Stimulated activated CD4-positive, alpha-beta T cell treated with anti-CD3 and anti-CD28 coated beads, TNF-alpha, amount 100 ng/mL, for 4 hours (primary cell): ENCODE measurements at places on chromosomes 1 and 21.

- DNase-seq = no peak
Observed at GRCh38 chr1:153251988-153252387, 7.5 kb upstream of the LORICRIN start.

- DNase-seq = no peak
Observed at GRCh38 chr1:225469051-225469450, 41.2 kb upstream of the LBR start.

DNA sequence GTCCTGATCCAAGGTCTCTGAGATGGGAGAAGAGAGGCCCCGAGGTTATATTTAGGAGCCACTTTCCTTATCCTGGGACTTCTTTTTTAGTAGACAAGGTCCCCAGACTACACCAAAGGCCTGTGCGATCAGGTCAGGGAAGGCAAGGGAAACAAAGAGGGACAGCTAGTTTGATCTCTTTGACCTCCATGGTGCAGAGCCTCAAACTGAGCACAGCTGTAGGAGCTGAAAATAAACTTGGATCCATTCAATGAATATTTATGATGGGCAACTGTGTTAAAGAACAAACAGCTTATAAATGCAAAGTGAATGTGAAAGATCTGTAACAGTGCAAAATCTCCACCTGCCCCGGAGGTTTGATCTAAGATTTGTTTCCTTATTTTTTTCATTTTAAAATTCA is 256.6 kb downstream of the DYRK1A start:
- no peak for DNase-seq

DNA sequence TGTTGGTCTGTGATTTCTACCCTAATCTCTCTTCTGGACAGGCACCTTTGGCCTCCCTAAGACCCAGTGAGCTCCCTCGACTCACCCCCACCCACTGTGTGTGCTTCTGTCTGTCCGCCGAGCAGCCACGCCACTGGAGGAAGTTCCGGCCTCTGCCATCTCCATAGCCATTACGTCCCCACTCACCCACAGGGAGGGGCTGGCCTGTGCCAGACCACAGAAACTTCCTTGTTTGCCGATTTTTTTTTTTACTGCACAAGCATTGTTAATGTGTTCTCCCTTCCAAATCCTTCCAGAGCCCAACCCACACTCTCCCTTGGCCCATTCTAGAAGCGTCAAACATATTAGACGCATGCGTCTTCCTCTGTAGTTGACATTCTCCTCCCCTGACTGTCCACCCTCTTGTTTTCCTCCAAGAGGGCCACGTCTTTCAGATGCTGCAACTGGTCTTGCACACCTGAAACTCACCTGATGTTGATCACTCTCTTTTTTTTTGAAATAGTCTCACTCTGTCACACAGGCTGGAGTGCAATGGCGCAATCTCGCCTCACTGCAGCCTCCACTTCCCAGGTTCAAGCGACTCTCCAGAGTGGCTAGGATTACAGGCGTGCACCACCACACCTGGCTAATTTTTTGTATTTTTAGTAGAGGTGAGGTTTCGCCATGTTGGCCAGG is 72.3 kb downstream of the EVA1C start:
- no peak for DNase-seq

DNA sequence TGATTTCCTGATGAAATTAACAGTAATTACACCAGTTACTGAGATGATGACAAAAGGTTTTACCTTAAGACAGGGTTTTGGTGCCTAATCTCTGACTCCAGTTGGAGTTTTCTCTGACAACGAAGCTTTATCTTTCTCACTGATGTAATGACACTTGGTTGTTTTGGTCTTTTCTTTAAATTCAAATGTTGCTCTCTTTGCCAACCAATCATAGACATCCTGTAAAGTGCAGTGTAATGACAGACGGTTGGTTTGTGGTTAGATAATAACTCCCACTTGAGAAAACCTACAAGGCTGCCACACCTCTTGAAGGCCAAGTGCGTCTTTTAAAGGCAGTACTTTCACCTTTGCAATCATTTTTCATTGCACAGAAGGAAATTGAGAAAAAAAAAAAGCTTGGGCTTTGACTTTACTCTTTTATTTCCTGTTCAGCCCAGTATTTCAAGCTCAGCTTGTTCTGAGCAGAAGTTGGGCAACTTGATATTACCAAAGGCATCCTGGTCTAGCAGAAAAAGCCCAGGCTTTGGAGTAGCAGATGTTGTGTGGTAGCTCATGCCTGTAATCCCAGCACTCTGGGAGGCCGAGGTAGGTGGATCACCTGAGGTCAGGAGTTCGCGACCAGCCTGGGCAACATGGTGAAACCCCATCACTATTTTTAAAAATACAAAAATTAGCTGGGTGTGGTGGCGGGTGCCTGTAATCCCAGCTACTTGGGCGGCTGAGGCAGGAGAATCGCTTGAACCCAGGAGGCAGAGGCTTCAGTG is 14.9 kb downstream of the PDIK1L start:
- DNase-seq = no peak

GRCh38 chr1:4561205-4561604 is 93.2 kb upstream of the AJAP1 start:
- no peak for DNase-seq

DNA sequence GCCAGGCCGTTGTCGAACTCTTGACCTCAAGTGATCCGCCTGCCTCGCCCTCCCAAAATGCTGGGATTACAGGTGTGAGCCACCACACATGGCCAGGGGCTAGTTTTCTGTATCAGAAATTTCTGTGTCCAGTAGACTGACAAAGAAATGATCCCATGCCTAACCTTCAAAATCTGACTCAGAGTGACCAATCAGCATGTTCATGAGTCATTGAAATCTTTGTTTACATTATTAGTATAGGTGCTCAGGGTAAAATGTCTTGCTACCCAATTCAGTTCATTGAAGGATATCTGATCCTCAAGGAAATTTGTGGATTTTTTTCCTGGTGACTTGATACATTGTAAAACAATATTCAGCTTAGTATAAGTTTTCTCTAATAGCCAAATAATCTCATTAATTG is 11.0 kb upstream of the LDLRAD2 start:
- DNase-seq = no peak

DNA sequence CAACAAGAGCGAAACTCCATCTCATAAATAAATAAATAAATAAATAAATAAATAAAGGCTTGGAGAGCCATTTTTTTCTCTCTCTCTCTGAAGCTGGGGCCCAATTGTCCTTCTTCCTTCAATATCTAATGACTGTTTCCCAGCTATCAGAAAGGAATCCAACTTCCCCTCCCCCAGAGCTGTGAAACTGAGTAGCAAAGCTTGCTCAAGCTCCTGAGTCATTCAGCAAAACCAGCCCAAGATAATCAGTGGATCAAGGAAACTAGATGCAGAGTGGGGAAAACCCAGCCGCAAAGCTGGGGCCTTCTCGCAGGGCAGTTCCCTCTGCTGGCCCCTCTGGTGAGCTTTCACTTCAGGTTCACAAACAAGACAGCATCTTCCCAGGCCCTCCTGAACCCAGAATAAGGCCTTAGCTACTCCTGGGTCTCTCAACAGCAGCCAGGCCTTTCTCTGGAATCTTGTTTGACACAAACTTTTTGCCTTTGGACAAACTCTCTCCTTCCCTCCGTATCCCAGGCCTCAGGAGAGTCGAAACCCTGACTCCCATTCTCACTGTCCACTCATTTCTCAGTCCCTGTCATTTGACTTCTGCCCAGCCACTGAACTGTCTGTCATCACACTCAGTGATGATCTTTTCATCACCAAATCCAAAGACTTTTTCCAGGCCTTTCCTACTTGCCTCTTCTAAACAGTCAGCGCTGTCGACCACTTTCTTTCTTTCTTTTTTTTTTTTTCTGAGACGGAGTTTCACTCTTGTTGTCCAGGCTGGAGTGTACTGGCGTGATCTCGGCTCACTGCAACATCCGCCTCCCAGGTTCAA is 18.0 kb upstream of the PTP4A2 start:
- peak; percentile 49 for DNase-seq

- DNase-seq = no peak
Observed at GRCh38 chr1:57277681-57278080, 146.2 kb downstream of the DAB1 start.

- no peak for DNase-seq
Observed at GRCh38 chr1:214997685-214998084, 84.9 kb upstream of the KCNK2 start.

- no peak for DNase-seq
Observed at GRCh38 chr1:161427733-161428516, 60.2 kb upstream of the CFAP126 start.

DNA sequence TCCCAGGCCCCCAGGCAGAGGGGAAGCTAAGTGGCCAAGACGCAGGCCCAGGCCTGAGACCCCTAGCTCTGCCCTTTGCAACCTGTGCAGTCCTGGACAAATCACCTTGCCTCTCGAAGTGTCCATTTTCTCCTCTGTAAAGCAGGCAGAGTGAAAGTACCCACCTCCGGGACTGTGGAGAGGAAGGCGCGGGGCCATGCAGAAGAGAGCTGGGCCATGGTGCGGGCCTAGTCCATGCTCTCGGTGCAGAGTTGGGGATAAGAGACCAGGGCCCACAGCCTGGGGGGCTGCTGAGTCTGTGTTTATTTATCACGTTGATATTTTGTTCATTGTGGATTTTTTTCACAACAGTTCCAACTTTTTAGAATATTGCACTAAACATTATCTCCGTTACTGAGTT is 160.2 kb upstream of the VAMP3 start:
- DNase-seq = no peak

GRCh38 chr1:172325531-172325930 is 95.0 kb upstream of the C1orf105 start:
- DNase-seq = no peak
